ENCODE measurements at places on chromosomes 7 and 10.

DNA sequence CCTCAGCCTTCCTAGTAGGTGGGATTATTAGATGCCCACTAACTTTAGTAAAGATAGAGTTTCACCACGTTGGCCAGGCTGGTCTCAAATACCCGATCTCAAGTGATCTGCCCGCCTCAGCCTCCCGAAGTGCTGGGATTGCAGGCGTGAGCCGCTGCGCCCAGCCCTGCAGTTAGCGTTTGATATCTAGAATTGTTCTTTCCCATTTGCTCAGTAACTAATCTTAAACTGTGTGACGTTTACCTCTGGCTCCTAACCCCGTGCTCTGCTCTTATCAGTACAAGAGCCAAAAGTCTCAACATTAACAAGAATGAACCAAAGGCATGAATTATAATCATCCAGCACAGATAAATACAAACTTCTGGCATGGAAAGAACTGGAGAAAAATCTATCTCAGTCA is 47.4 kb downstream of the IGF2BP3 start:
- no peak for DNase-seq

DNA sequence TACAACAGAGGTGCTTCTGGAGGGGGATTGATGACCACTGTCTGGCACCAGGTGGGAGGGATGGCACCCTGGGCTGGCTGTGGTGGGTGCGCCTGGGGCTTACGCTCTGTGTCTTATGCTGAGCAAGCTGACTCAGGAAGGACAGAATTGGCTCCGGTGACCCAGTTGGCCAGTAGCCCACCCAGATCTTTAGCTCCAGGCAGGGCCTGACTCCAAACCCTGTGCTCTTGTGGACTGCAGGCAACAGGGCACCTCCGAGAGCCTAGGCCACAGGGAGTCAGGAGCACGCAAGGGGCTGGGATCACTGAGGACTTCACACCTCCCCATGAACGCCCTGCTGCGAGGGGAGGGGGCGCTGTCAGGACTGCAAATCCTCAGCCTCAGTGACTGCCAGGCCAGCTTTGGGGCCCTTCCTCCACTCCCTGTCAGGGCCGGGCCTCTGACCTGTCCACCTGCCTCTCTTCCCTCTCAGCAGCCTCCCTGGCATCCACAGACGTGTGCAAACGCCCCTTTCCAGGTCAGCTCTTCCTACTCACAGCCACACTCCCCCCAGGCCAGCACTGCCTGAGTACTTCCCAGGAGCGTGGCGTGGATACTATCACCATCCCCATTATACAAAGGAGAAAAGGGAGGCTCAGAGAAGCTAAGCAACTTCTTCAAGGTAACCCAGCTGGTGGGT is 118.7 kb downstream of the SLIT1 start:
- no peak for DNase-seq

- DNase-seq = no peak
Measured at GRCh38 chr7:6252748-6253147, 19.7 kb downstream of the CYTH3 start.

- no peak for DNase-seq
Measured at GRCh38 chr7:7486362-7486761, 49.3 kb downstream of the COL28A1 start.

GRCh38 chr10:110408203-110408871 is 89.4 kb upstream of the DUSP5 start:
- no peak for DNase-seq

GRCh38 chr7:71472962-71473361 is 341.0 kb downstream of the GALNT17 start:
- DNase-seq = no peak

DNA sequence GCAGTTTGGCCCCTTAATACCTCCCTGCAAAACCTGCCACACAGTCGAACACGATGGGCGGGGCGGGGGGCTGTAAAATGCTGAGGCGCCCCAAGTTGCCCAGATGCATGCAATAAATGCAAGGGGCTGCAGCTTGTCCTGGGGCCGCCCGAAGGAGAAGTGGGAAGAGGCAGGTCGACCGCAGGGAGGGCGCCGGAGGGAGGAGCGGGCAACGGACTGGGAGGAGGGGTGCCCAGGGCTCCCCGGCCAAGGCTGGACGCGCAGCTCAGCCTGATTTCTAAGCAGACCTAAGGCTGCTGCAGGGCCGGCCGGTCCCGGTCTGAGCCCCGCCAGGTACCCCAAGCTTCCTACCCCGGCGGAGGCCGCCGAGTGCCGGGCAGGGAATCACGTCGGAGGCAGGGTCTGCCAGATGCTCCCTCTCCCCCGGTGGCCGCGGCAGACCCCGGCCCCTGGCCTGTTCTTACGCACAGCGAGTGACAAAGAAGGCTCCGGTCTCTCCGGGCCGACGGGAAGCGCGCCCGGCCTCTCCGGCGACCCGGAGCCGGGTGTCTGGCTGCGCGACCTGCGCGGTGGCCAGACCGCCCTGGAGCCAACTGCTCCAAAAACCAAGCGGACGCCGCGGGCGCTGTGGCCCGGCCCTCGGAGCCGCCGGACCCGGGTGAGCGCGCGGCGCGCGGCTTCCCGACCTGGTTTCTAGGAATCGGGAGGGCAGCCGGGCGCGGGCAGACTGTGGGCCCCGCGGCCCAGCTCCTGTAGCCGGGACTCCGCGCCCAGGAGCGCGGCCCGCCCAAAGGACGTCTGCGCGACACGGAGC is 744 bp upstream of the EBF3 start:
- no peak for DNase-seq

- DNase-seq = peak; percentile 41
Measured at GRCh38 chr10:17006631-17007417, 122.8 kb downstream of the CUBN start.

GRCh38 chr10:21523557-21524008 is 1.9 kb downstream of the SKIDA1 start:
- DNase-seq = no peak

- DNase-seq = no peak
Measured at GRCh38 chr7:139676390-139676789, 101.4 kb downstream of the HIPK2 start.

GRCh38 chr10:60521974-60522405 is 132.3 kb upstream of the ANK3 start:
- DNase-seq = no peak

DNA sequence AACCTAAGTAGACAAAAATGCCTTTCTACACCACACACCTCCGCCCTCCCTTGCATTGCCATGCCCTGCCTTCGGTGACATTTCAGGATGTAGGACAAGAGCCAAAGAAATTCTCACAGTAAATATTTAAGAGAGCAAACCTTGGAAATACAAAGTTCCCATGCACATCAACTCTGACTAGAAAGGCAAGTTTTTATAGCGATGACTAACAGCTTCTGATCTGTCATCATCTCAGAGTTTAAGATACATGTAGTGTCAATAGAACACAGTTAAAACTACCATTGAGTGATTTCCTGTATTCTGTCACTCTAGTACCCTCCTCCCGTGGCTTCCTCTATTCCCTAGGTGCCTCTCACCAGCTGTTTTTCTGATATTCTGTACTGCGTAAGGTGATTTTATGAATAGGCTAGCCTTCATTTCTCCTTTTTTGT is 20.7 kb downstream of the SLC16A9 start:
- no peak for DNase-seq

DNA sequence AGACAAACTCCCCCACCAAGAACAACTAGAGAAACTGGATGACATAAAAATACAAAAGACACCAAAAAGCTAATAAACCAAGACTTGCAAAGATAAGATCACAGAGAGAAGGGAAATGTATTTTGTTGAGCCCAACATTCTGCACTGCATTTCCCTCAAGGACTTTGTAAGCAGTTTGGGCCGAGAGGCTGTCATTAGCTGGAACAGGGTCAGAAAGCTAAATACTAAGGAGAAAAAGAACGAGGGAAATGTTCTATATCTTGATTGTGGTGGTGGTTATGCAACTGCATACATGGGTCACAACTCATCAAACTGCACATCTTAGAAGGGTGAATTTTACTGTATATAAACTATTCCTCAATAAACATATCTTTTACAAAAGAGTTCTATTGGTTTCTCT is 315.0 kb downstream of the IPMK start:
- DNase-seq = no peak

GRCh38 chr7:80632819-80633218 is 5.6 kb upstream of the CD36 start:
- no peak for DNase-seq

DNA sequence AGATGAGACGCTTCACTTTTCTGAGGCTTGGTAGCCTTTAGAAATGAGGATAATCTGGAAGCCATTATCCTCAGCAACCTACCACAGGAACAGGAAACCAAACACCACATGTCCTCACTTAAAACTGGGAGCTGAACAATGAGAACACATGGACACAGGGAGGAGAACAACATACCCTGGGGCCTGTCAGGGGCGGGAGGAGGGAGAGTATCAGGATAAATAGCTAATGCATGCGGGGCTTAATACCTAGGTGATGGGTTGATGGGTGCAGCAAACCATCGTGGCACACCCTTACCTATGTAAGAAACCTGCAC is 48.9 kb downstream of the LRGUK start:
- DNase-seq = no peak

- no peak for DNase-seq
Measured at GRCh38 chr7:151688236-151688780, 168.6 kb upstream of the RHEB start.

- DNase-seq = no peak
Measured at GRCh38 chr7:129875745-129876411, 76.9 kb downstream of the UBE2H start.

DNA sequence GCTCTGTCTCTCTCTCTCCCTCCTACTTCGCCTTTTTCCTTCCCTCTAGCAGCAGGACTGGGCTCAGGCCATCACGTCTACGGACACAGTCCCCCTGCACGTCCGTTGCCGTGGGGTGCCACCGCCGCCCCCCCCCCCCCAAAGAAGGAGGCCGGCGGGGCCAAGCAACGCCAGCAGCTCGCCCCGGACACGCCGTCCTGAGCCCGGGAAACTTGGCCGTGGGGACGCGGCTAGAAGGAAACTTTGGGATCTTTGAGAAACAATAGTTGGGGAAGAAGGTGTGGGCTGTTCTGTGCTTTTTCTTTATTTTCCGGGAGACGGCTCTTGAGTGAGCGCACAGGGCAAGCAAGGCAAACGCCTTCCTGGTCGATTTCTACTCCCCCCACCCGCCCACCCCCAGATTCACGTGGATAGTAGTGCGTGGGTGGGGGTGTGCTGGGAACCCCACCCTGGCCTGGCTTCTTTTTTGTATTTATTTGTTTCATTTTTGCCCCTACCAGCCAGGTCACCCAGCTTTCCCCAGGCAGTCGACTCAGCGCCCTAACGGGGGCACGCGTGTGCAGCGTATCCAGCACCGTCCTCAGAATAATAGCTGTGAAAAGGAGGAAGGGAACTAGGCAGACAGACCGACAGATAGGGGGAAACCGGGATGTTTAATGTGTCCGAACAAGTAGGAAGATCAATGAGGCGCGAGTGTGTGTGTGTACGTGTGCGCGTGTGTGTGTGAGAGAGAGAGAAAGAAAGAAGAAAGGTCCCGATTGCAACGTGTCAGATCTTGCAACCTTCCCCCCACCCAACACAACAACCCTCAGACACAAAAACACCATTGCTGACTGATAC is 1.4 kb downstream of the MXI1 start:
- peak; percentile 63 for DNase-seq

GRCh38 chr7:130649004-130649790 is 19.4 kb downstream of the COPG2 start:
- DNase-seq = no peak

GRCh38 chr7:84142726-84143125 is 51.9 kb downstream of the SEMA3A start:
- DNase-seq = no peak

GRCh38 chr10:121099181-121099580 is 248.0 kb downstream of the WDR11 start:
- no peak for DNase-seq

GRCh38 chr7:157751951-157752673 is 415.3 kb downstream of the DNAJB6 start:
- DNase-seq = no peak

DNA sequence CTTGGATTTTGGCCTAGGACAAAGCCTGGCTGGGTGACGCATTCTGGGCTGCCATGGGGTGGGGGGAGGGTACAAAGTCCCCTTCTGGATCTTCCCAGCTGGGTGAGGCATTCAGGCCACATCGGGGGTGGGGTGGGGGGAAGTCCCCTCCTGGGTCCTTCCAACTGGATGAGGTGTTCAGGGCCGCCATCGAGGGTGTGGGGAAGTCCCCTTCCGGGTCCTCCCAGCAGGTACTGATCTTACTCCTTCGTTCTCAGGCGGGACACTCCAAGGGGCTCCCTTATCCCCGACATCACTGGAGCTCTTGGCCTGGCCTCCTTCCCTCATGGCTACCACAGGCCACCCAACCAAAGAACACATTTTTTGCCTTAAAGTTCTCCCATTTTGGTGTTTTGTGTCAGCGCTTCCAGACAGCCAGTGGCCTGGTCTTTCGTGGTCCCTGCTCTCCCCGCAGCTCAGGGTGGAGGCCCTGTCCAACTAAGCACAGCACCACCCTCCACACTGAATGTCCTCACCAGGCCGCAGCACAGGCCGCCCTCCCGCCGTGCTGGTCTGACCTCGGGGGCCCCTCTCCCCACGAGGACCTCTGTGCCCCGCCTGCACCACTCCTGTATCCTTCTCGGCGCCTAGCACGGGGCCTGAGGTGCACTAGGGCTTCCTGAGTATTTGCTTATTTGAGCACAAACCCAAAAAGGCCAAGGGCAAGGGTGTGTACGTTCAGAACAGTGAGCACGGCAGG is 38.5 kb downstream of the EN2 start:
- no peak for DNase-seq

- DNase-seq = no peak
Measured at GRCh38 chr10:5314840-5315239, 49.9 kb upstream of the UCN3 start.

DNA sequence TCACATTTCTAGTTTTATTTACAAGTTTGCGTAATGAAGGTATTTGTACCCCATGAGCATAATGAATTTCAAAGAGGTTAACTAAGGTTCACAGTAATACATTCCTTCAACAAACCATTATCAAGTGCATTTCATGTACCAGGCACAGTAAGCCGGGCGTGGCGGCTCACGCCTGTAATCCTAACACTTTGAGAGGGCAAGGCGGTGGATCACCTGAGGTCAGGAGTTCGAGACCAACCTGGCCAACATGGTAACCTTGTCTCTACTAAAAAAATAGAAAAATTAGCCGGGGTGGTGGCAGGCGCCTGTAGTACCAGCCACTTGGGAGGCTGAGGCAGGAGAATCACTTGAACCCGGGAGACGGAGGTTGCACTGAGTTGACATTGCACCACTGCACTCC is 4.3 kb upstream of the EIF3A start:
- no peak for DNase-seq

Data from CD4-positive, alpha-beta T cell treated with Interleukin-17A for 4 hours (primary cell).